Stimulated activated CD8-positive, alpha-beta memory T cell treated with anti-CD3 and anti-CD28 coated beads, Interleukin-2, amount 100 ng/mL, for 48 hours (primary cell): ENCODE measurements at places on chromosomes 13 and 19.

GRCh38 chr13:71759651-71760511, 107.1 kb downstream of the DACH1 start:
- DNase-seq, result no peak

GRCh38 chr13:42740753-42741152, 40.6 kb upstream of the FAM216B start:
- no peak for DNase-seq

DNA sequence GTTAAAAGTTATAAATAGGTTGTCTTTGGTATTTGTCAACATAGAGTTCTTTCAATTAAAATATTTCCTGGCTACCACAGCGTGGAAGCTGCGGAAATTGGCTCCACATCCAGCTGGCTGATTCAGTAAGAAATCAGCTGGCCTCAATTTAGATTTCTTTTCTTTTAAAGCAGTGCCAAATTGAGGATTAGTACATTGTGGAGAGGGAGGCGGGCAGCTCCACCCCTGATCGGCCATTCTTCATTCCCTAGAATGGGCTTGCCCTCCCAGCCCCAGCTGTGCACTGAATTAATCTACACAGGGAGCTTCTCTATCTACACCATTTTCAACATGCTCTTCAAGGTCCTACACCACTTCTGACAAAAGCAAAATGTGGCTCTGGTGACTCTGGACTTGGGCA, 624.8 kb downstream of the DACH1 start:
- DNase-seq, result no peak

DNA sequence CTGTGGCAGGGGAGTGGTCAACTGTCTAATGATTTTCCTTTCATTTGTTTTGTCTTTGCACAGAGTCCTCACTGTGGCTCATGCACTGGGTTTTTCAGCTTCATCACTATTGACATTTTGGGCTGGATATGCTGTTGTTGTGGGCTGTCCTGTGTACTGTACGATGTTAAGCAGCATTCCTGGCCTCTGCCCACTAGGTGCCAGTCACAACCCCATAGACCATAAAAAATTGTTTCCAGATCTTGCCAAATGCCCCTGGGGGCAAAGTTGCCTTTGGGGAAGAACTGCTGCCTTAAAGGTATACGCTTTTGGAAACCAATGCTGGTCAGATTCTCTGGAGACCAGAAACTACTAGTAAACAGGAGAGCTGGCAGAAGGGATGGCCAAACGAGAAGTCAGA, 310.4 kb downstream of the SPRY2 start:
- no peak for DNase-seq

GRCh38 chr13:64553411-64554129, 2676.6 kb downstream of the PCDH9 start:
- DNase-seq, result no peak

GRCh38 chr13:50228527-50228926, 213.3 kb downstream of the KCNRG start:
- DNase-seq, result no peak

- DNase-seq, result no peak
Observed at GRCh38 chr19:16191216-16191908, 6.2 kb downstream of the FAM32A start.

GRCh38 chr13:44140146-44140545, 233.5 kb upstream of the SERP2 start:
- no peak for DNase-seq

- DNase-seq, result no peak
Observed at GRCh38 chr19:50546527-50547221, 21.6 kb downstream of the LRRC4B start.

DNA sequence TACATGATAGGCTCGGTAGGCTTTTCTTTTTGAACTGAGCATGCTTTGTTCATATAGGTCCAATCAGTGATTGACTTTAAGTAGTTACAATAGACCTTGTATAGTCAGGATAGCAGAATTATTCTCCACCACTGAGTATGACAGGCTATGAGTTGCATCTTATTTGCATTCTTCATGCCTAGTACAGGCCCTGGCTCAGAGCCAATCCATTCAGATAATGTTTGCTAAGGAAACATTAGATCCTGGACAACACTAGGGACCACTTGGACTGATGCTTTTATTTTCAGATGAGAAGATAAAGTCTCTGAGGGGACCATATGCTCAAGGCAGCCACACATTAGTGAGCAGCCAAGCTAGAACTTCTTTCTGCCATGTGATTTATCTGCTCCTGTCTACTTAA, 133.9 kb downstream of the KL start:
- DNase-seq, result no peak

- DNase-seq, result peak; percentile 57
Observed at GRCh38 chr19:33134571-33135041, 2.7 kb downstream of the WDR88 start.

- DNase-seq, result no peak
Observed at GRCh38 chr19:51571599-51571998, 516 bp downstream of the ZNF175 start.

GRCh38 chr13:90640976-90641375, 706.5 kb upstream of the MIR17HG start:
- DNase-seq, result no peak

- DNase-seq, result no peak
Observed at GRCh38 chr13:67410645-67411044, 180.5 kb upstream of the PCDH9 start.

- DNase-seq, result no peak
Observed at GRCh38 chr19:40941481-40942219, 49.4 kb upstream of the CYP2B6 start.

GRCh38 chr19:29873024-29873800, 61.4 kb downstream of the CCNE1 start:
- peak; percentile 58 for DNase-seq

- no peak for DNase-seq
Observed at GRCh38 chr13:112246731-112247470, 129.3 kb upstream of the SPACA7 start.

- no peak for DNase-seq
Observed at GRCh38 chr13:109644069-109644750, 142.2 kb downstream of the IRS2 start.

DNA sequence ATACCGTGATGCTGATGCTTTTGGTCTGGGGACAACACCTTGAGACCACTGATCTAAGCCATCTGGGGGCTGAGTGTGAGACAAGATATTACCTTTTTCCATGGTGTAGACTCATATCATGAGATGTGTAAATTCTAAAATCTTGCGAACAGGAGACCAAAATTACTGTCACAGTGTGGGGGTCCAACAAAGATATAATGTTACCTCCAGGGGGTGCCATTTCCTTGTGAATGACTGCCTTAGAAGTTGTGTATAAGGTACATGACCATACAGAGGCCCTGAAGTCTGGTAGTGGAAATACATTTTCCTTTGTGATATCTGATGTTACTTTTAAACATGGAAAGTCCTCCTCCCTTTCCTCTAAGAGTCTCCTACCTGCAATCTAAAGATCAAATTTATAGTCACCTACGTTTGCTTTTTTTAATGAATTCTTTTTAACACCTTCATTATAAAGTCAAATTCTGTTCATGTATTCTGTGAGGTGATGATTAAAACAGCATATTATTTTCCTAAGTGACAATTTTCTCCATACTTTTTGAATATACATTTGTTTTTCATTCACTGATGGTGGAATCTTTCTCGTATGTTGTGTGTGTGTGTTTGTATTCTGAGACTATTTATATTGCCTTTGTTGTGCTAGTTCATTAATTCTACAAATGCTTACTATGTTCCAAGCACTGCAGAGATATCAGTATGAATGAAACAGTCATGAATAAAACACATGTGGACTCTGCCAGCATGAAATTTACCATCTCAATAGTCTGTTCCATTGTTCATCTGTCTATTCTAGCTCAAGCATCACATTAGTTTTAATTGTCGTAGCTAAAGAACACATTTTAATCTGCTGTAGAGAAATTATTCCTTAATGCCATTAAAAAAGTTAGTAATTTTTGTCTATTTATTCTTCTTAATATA, 113.7 kb downstream of the RFC3 start:
- no peak for DNase-seq

DNA sequence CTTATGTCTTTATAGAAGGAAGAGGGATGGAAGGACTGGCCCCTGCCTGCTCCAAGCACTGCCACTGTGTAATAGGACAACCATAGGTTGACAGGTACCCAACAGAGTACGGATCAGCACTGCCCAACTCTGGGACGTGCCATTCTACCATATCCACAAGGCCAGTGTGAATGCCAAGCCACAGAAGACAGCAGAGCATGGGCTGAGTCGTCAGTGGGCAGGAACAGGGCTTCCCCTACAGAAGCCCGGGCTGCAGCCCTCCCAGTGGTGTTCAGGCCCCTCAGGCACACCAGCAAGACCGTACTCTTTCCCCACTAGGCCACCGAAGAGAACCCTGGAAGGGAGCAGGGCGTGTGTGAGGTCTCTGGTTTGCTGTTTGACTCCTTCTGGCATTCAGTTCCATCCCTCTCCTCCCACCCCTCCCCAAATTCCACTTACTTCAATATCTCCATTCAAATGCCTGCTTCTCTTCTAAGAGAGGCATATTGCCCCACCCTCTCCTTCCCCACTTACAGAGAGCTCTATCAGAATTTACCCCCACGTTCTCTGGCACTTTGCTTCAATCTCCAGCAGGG, 209.4 kb downstream of the FOXO1 start:
- no peak for DNase-seq

- no peak for DNase-seq
Observed at GRCh38 chr19:1105008-1105872, 1.4 kb downstream of the GPX4 start.

DNA sequence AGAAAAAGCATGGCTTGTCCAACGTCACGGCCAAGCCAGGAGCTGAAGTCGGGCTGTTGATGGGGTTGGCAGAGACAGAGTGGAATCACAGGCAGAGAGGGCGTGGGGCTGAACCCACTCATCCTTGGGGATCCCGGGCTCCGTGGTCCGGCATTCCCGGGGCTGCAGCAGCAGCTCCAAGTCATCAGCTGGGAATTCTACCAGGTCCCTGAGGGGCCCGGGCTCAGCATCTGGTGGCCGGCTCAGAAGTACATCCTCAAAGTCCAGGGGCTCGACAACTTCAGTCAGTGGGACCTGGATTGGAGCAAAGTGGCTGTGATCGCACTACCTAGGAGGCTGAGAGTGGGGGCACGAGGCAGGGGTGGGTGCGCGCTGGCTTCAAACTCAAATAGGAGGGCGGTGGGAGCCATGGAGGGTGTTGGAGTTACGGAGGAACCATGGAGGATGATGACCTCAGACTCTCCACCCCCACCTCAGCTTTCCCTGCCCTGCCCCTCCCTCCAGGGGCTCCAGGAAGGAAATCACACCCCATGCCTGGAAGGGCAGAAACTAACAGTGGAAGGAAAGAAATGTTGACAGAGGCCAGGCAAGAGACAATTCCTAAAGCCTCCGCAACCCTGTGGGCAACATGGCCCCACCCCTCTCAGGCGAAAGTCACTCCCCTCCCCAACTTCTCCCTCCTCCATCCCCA, 9.5 kb downstream of the DOCK6 start:
- DNase-seq, result no peak

DNA sequence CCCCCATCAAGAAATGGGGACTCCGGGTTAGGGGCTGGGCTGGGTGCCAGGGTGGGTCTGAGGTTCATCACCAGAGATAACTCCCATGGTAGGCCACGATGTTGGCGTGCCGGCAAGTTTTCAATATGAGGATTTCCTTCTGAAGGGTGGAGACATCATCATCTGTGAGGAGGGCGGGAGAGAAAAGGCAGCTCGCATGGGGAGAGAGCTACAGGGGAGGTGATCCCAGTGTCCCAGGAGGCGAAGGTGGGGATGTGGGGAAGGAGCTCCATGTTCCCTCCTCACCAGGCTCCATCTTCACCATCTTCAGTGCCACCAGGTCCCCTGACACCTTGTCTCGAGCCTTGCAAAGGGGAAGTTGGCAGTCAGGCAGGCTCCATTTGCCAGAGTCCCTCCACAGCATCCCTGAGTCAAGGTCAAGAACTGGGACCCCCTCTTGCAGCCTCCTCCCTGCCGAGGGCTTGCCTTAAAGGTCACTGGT, 430 bp downstream of the MAP4K1 start:
- DNase-seq, result no peak

GRCh38 chr13:94232161-94232950, 247.1 kb downstream of the DCT start:
- DNase-seq, result no peak

GRCh38 chr13:27918918-27919658, 712 bp upstream of the PDX1 start:
- DNase-seq, result no peak

- DNase-seq, result no peak
Observed at GRCh38 chr13:113927661-113928581, 46.0 kb downstream of the C13orf46 start.

- DNase-seq, result no peak
Observed at GRCh38 chr13:27203854-27204253, 32.2 kb upstream of the USP12 start.

- no peak for DNase-seq
Observed at GRCh38 chr19:6852001-6852400, 35.4 kb upstream of the ADGRE1 start.

- DNase-seq, result no peak
Observed at GRCh38 chr13:74695021-74695800, 561.0 kb upstream of the KLF12 start.

DNA sequence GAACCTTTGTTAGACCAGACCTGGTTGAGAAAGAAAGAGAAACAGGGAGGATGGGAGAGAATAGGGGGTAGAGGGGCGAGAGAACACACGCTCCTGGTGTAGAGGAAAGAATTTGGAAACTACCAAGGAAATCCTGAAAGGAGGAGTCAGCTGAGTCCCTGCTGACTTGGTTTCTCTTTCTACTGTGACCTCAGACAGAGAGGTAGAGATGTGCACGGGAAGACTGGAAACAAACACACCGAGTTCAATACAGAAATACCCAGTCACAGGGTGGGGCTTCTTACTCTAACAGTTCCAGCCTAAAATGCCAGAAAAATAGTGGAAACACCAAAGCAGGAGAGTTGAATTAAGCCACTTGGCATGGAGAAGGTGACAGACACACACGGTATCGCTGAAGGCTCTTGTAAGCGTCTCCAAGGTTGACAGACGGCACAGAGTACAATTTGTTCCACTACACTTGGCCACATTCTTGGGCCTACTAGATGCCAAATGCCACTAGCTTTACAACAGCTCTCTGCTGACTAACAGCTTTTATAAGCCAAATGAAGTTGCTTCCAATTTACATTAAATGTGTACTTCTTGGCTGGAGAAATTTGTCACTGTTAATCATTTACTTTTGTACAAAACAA, 28.1 kb downstream of the LATS2 start:
- DNase-seq, result no peak
